Caco-2 (cell line): ENCODE measurements at places on chromosomes 1 and 21.

DNA sequence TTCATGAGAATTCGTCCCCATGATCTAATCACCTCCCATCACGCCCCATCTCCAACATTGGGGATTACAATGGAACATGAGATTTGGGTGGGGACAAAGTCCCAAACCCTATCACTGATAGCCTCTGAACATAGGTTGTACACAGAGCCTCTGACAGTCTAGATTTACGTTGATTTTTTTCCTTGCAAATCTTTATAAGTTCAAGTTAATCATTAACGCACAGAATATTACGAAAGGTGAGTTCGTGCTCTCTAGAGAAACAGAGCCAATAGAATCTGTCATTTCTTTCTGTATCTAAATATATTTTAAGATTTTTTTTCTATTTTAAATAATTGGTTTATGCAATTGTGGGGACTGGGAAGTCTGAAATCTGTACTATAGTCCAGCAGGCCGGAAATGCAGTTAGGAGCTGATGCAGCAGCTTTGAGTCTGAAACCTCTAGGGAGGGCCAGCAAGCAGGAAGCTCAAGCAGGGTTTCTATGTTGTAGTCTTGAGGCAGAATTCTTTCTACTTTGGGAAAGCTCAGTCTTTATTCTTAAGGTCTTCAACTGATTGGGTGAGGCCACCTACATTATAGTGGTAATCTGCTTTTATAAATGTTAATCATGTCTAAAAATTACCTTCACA, 61.0 kb downstream of the SELENOF start:
- DNase-seq: no peak

DNA sequence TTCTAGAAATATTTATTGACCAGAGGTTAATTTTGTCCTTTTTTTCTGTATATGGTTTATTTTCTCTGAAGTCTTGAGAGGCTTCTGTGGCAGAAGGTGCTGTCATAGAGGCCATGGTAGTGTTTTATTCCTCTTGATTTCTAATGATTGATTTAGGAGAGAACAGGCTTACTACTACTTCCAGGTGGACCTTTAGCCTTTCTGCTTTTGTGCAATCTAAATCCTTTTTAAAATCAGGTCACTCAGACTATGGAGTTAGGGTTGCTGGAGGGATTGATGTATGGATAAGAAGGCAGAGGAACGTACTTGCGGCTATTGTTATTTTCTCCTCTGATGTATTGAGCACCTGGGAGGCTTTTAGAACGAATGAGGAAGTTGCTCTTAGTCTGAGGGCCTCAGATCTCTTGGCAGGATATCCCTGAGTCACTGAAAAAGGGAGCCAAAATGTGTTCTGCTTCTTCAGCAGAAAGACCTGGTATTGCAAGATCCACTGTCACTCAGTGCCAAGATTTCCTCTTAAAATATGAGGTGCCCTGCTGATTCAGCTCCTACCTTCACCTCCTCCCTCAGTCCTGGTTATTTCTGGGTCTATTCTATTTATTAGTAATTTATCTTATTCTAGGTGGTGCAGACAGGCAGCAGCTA, 277.4 kb downstream of the ZNF648 start:
- DNase-seq: no peak

DNA sequence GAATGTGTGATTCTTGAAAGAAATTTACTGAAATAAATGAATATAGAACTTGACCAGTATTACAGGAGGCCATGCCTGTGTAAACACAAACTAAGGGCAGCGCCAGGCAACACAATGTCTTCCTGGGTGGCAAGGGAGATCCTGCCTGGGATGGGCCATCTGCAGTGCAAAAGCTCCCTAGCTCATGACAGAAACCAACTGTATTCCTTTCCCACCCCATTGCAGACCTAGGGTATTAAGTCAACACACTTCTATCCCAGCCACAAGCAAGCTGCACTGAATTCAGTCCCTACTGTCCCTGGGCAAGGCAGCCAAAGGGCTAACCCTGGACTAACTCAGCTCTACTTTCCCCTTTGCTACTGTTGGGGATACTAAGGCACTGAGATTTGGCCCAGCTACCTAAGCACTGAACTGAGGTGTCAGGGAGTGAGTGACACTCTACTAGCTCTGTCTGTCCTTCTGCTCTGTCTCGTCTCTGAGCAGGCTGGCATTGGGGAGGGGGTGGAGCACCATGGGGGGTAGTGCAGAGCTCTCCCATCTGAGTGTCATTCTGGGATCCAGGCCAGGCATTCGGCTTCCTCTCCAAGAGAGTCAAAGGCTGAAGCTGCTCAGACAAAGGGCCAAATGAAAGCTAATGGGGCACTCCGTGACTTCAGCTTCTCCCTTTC, 2.5 kb downstream of the INKA2 start:
- DNase-seq: no peak

GRCh38 chr1:203124546-203125317, 2.8 kb upstream of the ADORA1 start:
- DNase-seq: no peak

DNA sequence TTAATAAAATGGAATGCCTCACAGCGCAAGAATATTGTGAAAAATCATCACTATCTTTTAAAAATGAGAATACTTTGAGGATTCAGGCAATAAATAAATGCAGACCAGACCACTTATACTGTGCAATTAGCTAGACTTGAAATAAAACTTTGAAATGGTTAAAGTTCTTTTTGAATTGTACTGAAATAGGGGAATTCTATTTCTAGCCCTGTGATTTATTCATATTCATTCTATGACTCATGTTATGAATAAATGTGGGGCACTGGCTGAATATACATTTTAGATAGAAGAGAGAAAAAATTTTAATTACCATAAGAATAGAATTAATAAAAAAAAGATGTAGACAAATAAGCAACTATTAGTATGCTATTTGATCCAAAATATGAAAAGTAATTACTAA, 16.4 kb upstream of the USP25 start:
- DNase-seq: no peak

- no peak for DNase-seq
Measured at GRCh38 chr1:167488786-167489185, 29.5 kb downstream of the CD247 start.

DNA sequence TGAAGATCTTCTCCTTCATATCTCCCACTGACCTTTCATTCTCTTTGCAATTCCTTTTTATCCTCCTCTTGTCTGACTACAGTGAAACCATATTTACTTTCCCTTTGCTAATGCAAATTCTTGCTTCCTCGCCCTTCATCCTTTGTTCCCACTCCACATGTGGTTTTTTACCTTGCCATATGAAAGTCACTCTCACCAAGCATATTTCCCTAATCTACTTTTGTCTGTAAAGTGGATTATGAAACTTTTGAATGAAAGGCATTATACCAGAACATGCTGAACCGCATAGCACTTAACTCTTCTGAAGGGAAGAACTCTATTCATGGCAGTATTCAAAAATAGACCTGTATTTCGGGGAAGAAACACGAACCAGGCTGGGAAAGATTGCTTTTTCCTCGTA, 8.0 kb upstream of the TMPRSS15 start:
- no peak for DNase-seq

GRCh38 chr1:117860896-117861610, 68.4 kb downstream of the GDAP2 start:
- no peak for DNase-seq

GRCh38 chr1:110058591-110058990, 11.9 kb downstream of the ALX3 start:
- DNase-seq: no peak

GRCh38 chr1:119647734-119648619, at the start of gene ZNF697:
Gene ZNF697 (minus strand): TSS chr1:119648266. CDS start chr1:119626100, 22,166 bp downstream.
- DNase-seq: peak; percentile 93

GRCh38 chr1:147897029-147897752, 5.4 kb upstream of the GJA8 start:
- no peak for DNase-seq

DNA sequence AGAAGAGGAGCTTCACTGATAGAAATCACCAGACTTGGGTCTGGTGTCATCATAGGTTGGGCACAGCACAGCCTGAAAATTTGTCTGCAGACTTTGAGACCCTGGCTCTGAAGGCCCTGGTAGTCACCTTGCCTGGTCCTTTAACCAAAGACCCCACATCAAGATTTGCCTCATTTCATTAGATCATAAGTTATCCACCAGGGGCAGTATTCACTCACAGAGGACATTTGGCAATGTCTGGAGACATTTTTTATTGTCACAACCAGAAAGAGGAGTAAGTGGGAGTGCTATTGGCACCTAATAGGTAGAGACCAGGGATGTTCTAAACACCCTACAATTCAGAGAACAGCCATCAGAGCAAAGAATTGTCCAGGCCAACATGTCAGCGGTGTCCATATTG, 22.1 kb upstream of the PAX7 start:
- DNase-seq: no peak

GRCh38 chr1:184903111-184903692, 71.1 kb downstream of the NIBAN1 start:
- no peak for DNase-seq

DNA sequence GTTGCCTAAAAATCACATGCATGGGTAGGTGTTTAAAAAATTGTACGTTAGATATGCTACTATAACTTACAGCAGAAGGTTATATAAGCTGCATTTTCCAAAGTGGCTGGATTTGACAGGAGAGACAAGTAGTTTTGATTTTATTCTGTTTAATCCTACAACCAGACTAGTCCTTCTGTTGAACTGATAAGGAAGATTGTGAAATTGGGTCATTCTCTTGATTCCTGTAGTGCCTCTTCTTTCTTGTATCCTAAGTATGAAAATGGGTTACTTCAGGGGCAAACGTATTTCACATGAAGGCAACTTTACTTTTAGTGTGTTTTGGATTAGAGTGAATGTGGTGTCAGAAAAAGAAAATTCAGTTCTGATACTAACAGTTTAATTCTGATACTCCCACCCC, 19.0 kb downstream of the CDC42 start:
- DNase-seq: no peak

GRCh38 chr1:28981210-28981609, 66.8 kb downstream of the EPB41 start:
- DNase-seq: no peak

- DNase-seq: peak; percentile 63
Measured at GRCh38 chr1:28877132-28877781, 37.1 kb upstream of the EPB41 start.

DNA sequence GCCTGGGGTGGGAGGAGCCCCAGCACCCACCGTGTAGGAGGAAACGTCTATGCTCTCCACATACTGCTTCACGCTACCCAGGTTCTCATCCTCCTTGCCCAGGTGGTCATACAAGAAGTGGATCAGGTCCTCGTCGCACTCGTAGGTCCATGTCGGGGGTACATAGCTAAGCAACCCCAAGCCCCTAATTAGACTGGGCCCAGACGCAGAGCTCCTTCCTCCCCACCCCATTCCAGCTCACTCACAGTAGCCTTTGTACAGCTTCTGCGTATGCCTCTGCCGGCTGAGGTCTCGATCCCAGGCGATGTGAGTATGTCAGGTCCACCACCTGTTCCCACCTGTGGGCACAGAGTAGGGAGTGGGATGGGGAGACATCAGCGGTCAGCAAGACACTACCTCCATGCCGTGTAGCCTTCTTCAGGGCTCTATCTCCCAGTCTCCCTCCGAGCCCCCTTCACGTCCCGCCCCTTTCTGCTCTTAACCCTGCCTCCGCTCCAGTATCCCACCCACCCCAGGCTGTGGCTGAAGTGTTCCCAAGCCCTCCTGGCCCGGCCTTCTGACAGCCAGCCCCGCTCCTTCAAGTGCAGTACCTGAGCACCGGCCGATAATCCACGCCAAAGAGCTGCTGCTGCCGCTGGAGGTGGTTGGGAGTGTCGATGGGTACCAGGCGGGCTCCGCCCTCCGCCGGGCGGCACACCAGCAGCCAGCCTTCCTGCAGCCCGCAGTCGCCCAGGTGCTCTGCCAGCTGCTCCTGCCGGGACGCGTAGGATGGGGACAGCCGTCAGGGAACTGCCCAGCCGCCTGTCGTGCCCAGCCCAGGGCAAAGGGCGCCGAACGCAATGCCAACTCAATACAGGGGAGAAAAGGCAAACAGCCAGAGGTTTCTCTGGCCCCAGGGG, 919 bp downstream of the HECTD3 start:
- no peak for DNase-seq

DNA sequence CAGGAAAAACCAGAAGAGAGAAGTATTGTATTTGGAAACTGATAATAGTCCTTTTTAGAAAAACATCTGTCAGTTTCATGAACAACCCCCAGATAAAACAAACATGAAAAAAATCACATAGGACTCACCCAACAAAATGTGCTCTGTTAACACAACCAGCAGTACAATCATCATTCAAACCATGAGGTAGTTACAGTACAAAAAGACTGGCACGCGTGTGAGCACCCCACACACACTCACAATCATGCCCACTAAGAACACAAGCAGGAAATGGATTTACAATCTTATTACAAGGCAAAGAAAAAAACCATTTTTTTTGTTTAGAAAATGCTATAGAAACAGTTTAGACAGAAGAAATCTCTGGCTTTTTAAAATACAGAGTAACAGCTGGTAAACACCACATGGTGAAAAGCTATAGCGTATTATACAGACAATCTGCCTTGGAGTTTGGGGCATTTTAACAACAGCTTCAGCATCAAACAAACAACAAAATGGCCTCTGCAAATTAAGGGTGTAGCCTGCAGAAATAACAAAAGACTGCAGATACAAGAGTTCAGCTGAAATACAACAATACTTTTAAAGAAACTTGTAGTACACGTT, 180.0 kb downstream of the CDC7 start:
- no peak for DNase-seq

- no peak for DNase-seq
Measured at GRCh38 chr1:232655746-232656085, 25.8 kb upstream of the SIPA1L2 start.

DNA sequence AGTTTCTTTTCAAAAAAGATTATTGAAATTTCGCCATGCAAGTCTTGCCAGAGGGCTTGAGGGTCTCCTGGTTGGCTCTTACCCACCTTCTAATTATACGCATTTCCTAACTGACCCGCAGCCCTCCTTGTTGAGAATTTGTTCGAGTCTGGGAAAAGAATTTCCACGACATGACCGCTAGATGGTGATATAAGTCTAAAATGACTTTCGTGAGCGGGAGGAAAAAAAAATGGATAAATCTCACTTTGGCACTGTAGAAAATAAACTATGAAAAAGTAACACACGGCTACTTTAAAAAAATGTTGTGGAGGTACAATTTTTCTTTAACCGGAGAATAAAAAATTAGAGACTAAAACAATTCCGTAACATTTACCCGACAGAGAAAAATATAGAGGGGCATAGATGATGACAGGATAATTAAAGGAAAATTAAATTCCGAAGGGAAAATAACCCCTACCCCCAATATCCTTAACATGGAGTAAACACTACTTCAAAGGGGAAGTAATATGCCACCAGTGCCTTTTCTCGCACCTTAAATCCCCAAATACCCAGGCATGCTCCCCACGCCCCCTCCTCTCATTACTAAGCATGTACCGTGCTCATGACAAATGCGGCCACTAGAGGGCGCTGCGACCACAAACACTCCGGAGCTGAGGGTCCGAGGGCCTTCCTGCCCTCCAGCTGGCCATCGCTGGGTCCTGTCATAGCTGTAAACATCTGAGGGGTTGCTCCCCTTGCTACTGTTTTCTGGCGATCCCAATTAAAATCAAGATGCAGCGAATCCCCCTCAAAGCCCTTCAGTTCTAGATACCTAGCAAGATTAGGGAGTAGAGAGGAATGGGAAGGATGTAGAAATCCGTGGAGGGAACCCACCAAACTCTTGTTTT, 266.9 kb downstream of the ASTN1 start:
- DNase-seq: peak; percentile 53
